ENCODE measurements at places on chromosomes 1 and 21.

DNA sequence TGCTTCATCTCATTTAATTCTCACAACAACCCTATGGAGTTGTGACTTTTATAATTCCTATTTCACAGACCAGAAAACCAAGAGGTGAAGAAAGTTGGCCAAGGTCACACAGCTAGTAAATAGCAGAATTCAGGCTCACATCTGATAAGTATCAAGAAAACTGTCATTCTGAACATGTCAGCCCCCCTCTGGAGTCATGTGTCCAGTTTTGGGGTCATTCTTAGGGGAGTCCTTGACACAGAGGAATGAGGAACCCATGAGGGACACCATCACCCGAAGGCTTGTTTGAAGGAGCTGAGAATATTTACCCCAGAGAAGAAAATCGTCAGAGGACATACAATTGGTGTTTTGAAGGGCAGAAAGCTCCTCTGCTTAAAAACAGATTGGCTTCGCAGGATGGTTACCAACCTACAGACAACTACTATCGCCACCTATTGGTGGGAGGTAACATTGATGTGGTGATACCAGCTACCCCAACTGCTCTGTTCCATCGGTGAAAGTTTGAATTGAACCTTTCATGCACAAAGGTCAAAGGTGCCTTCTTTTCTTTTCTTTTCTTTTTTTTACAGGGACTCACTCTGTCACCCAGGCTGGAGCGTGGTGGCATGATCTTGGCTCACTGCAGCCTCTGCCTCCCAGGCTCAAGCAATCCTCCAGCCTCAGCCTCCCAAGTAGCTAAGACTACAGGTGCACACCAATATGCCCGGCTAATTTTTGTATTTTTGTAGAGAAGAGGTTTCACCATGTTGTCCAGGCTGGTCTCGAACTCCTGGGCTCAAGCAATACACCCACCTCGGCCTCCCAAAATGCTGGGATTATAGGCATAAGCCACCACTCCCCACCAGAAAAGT is 31.3 kb downstream of the NCMAP start:
- DNase-seq: peak; percentile 54

DNA sequence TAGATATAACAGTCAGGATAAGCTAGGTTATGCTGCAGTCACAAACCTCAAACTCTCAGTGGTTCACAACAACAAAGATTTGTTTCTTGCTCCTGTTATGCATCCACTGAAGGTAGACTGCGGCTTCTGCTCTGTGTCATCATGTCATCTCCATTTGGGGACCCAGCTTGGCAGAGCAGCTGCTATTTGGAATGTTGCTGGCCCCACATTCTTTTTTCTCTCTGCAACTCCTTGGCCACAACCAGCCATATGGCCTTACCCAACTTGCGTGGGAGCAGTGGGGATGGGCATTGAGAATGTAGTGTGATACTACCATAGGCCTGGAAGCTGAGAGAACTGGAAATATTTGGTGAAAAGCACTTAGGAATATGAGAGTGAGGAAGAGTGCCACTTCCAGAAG is 26.4 kb downstream of the AGO4 start:
- DNase-seq: no peak

GRCh38 chr1:22132517-22133235 is 10.2 kb downstream of the WNT4 start:
- DNase-seq: no peak

GRCh38 chr1:240230816-240231215 is 139.1 kb downstream of the FMN2 start:
- peak; percentile 21 for DNase-seq

- DNase-seq: peak; percentile 81
These were observed 407 bp downstream of the CAMSAP2 start for GRCh38 chr1:200738949-200739651.

GRCh38 chr1:44154049-44154448 is 12.6 kb upstream of the KLF18 start:
- no peak for DNase-seq

GRCh38 chr1:60151311-60151710 is 77.7 kb upstream of the C1orf87 start:
- DNase-seq: no peak

DNA sequence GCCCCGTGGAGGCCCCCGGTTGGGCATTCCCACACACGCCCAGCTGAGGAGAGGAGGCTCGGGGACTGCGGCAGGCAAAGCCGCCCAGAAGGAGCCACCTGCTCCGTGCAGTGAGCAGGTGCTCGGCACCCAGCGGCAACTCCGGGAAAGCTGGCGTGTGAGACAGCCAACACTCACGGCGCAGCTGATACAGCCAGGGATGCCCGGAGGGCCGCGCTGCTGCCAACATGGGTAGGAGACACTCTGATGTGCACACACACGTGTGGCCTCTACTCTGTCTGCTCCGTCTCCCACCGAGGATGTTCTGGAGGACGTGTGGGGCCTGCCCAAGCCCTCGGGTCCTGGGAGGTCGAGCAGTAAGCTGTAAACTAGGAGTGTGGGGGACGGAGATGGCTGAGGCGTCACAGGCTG is 12.9 kb downstream of the MORN1 start:
- no peak for DNase-seq

DNA sequence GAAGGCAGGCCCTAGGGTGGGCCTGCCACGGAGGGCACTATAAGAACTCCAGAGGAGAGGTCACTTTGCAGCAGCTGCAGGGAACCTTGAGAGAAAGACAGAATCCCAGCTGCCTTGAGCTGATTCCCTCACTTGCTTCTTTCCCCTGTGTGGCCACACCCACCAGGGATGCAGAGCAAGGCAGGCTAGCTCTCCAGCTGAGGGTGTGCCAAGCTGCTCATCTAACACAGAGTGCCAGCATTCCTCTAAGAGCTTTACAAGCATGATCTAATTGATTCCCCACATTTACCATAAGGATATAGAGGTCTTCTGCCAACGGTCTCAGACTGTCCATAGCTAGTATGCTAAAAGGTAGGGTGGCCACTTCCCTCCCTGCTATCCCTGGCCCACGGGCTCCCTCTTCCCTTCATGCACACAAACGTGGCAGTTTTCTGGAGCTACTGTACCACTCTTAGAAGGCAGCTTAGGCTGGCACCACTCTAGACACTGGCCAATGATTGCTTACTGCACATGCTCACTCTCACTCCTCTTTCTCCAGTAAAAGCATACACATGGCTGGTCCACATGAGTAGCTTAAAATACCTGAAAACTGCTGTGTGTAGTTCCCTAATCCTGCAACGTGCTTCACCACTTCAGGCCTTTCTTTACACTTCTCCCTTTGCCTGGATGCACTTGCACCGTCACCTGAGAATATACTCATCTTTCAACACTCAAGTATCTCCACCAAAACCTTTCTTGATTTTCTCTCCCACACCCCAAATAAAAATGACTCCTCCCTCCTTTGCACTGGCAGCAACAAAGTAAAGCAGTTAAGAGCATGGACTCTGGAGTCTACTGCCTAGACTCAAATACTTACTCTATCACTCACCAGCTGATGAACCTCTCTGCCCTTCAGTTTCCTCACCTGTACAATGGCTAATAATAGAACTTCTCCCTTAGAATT is 57.7 kb downstream of the DMAP1 start:
- DNase-seq: no peak

All from midbrain (tissue), 1 donor.